ENCODE measurements at places on chromosomes 1 and 21.

GRCh38 chr21:43355266-43355924, 71.5 kb downstream of the SIK1 start:
- no peak for DNase-seq

DNA sequence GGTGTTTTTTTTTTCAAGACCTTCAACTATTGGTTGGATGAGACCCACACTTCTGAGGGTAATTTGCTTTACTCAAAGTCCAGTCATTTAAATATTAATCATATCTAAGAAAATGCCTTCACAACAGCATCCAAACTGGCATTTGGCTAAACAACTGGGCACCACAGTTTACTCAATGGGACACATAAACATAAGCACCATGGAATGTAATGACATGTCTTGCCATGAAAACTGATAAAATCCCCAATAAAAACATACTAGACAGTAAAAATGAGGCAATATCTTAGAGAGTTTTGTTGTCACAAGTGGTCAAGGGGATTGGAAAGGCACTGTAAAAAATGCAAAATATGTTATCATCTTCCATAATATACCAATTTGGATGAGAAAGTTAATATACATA, 838.8 kb upstream of the ADAMTS5 start:
- no peak for DNase-seq

DNA sequence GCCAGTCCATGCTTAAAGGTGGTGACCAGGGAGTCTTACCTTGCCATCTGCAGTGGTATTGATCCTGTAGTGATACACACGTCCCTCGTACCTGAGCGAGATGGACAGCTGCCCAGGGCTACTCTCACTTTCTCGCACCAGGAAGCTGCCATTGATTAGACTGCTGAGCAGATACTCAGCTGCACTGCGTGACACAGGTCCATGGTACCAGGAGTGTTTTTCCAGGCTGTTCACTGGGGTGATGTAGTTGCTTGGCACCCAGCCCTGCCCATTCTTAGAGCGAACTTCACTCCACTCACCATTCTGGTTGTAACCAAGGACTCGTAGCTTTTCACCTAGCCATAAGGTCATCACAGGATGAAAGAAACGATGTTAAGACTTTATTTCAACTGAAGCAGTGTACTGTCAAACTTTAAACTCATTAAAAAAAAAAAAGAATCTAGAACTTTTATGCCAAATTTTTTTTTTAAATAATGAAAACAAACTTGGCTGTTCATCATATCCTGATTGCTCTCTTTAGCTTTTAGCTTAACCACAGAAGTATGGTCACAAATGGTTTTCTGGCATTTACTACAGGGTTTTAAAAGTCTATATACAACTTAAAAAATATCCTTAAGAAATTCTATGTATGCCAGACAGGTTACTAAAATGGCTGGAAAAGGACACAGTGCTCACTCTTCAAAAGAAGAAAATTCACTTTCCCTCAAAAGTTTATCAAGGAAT, 44.6 kb downstream of the TOR3A start:
- DNase-seq, result no peak

GRCh38 chr1:239174880-239175279, 211.5 kb upstream of the CHRM3 start:
- DNase-seq, result no peak

DNA sequence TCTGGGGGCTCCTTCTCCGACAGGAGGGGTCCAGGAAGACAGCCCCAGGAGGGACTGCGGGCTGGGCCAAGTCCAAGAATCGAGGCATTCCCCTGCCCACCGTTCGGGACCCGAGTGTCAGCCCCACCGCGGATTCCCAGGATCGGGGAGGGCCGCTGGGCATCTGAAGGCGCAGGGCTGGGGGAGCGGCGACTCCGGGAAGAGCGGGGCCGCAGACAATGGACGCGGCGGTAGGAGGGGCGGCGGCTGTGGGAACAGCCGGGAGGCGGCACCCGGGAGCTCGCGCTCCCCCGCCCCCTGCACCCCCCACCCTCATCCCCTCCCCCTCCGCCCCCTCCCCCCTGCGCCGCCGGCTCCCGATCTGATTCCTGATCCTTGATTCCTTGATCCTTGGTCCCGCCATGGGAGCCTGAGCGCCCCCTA, at the start of gene VANGL2:
TSS of gene VANGL2 (plus strand) at position 342 of the 423 bp plus-strand sequence. CDS start 15,274 bp downstream, outside the sequence.
- DNase-seq, result peak; percentile 35

DNA sequence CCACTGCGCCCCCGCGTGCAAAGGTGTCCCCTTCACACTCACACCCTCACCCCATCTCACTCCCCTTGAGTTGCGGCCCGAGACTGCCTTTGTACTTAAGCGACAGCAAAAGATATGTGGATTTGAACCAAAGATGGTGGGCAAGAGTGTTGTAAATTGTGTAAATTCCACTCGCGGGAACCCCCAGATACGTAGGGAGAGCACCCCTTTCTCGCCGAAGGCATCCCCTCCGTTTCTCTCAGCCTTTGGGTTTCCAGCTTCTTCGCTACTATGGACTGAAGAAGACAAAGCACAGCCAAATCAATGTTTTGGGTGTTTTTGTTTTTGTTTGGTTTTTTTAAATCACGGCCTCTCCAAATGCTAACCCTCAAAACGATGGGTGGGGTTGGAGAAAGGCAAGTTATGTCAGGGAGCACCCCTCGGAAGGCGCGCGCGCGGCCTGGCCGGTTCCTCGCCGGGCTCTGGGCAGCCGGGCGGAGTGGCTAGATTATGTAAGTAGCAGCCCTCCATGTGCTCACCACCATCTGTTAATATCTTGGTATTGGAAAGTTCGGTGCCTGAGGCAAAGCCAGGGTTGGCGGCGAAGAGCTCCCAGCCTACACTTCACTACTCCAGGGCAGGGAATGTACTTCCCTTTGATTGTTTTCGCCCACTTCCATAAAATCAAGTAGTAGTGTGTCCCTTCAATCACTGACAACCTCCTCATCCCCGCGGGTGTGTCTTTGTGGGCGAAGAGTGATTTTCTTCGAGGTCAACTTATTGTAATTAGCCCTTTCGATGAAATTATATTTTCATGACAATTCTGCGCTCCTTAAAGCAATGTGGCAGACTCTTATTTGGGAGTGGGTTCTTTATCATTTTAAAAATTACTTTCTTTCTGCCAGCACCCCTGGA, 4.0 kb upstream of the PROX1 start:
- no peak for DNase-seq

GRCh38 chr1:91653183-91653582, 152.5 kb downstream of the CDC7 start:
- DNase-seq, result no peak

DNA sequence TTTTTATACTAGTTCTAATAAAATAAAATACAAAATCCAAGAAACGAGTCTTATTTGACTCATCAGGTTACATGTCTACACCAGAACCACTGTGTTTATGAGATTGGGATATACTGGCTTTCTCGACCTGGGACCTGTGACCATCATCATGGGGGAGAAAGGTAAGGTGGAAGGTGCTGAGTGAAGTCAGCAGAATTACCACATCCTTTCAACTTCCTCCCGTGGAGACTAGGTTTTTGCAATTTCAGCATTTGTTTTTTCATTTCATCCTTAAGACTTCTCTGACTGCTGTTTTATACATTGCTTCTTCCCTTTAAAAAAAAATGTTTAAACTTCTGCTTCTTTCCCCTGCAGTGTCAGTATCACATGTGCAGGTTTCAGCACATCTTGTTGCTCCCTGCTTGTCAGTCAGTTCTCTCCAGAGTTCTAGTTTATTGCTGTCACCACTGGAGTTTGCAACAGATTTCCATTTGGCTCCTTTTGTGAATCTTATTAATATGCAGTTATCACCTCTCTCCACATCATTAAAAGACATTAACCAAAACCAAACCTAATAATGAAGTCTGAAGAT, 60.4 kb upstream of the HAO2 start:
- DNase-seq, result no peak

GRCh38 chr1:6471086-6471969, 5.4 kb upstream of the TNFRSF25 start:
- no peak for DNase-seq

- no peak for DNase-seq
Measured at GRCh38 chr1:68745451-68745850, 248.6 kb upstream of the DEPDC1 start.

DNA sequence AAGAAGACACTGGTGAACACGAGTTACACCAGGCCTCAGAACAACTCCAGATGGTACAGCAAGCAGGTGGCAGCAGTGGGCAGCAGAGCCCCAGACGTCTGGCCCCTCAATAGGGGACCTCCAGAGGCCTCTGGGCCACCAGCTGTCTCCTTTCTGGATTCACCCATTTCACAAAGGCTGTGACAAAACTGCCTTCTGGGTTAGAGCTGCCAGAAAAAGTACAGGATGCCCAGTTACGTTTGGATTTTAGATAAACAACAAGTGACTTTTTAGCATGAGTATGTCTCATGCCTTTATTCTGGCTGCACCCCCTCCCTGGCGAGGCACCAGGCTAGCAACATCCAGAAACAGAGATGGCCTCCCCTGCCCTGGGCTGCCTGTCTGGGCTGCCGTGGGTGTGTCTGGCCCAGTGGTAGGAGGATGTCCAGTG, 30.1 kb downstream of the ITPKB start:
- peak; percentile 7 for DNase-seq

DNA sequence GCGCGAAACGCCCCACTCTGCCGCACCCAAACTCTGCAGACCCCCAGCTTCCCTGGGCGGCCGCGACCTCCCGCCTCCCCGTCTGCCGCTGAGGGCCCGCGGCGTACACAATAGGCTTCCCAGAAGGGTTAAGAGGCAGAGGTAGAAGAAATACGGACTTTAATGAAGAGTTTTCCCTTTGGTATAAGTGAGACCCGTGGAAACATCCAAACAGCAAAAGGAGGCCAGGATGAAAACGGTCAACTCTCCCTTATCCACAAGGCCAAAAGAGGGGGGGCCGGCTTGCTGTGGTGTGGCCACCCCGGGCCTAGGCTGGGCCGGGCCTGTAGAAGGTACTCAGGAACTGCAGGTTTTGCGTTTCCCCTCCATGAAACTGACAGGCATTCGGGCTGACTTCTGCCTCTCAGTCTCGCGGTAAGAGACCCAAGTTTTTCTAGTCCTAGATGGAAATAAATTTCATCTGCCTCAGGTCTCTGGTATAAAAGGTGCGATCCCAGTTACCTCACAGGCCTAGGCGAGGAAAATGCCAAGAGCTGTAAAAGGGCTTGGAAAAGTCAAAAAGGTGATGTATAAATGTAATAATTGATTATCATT, 671 bp upstream of the PYGO2 start:
- DNase-seq, result peak; percentile 53

DNA sequence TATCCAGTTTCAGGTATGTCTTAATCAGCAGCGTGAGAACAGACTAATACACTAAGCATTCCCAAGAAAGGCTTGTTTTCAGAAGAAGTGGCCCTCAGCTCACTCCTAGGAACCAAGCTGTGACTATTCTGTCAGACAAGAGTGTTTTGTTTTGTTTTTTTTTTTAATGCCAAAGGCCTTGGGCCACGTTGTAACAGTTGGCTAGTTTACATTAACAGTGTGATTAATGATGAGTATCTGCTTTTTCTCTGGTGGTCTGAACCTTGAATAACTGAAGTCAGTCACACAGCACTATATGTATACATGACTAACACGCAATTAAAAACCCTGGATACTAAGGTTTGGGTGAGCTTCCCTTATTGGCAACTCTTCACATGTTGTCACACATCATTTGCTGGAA, 21.9 kb downstream of the DPYD start:
- peak; percentile 29 for DNase-seq

GRCh38 chr1:63705078-63705477, 68.7 kb upstream of the ROR1 start:
- DNase-seq, result no peak

GRCh38 chr1:164583835-164584539, 25.0 kb downstream of the PBX1 start:
- no peak for DNase-seq

GRCh38 chr1:232641507-232641906, 11.6 kb upstream of the SIPA1L2 start:
- no peak for DNase-seq

DNA sequence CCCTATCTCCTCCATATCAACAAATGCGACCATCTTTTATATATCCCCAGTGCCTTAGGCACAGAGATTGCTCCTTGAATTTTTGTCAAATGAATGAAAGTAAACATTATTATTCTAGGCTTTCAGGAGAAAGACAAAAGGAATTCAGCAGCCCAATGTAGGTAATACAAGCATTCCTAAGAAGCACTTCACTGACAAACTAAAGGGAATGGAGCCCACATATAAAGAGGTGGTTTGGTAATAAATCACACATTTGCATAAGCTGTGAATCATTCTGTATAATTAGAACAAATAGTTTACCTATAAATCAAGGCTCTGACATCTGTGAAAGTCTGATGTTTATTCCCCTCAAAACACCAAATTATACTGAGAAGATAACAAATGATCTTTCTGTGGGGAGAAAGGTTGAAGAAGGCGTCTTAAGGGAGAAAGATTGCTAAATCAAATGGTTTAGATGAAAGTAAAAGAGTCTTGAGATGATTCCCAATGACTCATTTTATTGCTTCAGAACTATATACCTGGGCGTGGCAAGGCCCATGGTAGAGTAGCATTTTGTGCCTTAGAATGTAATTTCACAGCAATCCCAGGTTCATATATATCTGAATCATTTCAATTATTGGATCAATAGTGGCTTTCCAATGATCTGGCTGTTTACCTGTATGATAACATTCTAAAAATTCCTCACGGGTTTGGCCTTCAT, 558.1 kb downstream of the AGBL4 start:
- DNase-seq, result no peak

GRCh38 chr21:36076878-36077655, 7.2 kb downstream of the CBR1 start:
- DNase-seq, result no peak

DNA sequence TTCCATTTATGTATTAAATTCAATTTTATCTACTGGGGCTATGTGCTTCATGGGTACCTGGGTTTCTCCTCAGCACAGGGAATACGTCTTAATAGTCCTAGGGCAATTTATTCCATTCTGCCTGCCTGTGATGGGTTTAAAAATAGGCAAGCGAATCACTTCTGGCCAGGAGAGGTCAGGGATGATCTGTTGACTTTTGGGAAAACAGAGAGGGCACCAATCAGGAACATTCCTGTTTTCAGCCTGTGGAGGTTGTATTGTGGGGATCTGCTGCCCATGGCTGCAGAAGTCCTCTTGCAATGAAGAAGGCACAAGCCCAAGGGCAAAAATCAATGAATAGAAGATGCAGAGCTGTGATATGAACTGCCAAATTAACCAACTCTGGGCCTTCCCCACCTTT, 303.1 kb downstream of the CTH start:
- no peak for DNase-seq

DNA sequence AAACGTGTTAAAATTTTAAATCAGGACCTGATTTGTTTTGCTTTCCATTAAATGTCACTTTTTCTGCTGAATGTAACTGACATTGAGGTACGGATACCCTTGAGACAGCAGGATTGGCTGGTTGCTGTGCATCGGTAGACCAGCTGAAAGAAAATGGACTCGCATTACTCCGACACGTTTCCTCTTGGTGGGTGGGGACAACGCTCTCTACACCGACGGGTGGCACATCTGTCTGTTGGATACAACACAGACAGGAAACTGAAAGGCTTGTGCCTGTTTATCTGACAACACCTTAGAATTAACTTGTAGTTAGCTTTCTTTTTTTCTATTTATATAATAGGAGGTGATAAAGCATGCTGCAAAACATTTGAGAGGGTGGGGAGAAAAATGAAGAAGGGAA, 19.4 kb downstream of the PRPF38A start:
- no peak for DNase-seq

Measured in GM23248 (cell line).